ENCODE measurements at places on chromosomes 11 and 22. TPM values are rescaled to one million over a fixed set of nuclear protein-coding genes. Genes with fewer than 3 reads are reported as not detected.
A peak's percentile ranks its signal among the peaks of the same experiment; 100 is the strongest.

GRCh38 chr11:124801014-124801413 is 808 bp upstream of the MSANTD2 start:
- DNase-seq, result peak; percentile 56

DNA sequence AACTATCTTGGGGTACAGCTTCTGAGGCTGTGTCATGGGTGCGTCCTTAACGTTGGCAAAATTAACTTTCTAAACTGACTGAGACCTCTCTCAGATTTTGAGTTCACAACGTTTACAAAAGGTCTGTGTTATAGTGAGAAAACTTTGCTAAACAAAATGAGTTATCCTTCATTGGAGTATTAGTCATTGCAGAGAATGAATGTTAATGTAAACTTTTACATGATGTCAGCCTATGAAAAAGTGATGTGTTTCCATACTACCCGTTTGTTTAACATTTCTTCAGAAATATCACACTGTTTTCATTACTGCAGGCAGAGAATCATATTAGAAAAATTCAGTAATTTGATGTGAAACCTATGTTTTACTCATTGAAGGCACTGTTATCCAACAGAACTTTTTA is 32.1 kb downstream of the HSD17B12 start:
- DNase-seq, result no peak

GRCh38 chr11:2084721-2085120 is 54.5 kb downstream of the IGF2 start:
- no peak for DNase-seq

- DNase-seq, result peak; percentile 93
Measured at GRCh38 chr11:27213232-27213660, 149.8 kb downstream of the CCDC34 start.

GRCh38 chr11:30786256-30787110 is 200.3 kb upstream of the MPPED2 start:
- DNase-seq, result no peak

DNA sequence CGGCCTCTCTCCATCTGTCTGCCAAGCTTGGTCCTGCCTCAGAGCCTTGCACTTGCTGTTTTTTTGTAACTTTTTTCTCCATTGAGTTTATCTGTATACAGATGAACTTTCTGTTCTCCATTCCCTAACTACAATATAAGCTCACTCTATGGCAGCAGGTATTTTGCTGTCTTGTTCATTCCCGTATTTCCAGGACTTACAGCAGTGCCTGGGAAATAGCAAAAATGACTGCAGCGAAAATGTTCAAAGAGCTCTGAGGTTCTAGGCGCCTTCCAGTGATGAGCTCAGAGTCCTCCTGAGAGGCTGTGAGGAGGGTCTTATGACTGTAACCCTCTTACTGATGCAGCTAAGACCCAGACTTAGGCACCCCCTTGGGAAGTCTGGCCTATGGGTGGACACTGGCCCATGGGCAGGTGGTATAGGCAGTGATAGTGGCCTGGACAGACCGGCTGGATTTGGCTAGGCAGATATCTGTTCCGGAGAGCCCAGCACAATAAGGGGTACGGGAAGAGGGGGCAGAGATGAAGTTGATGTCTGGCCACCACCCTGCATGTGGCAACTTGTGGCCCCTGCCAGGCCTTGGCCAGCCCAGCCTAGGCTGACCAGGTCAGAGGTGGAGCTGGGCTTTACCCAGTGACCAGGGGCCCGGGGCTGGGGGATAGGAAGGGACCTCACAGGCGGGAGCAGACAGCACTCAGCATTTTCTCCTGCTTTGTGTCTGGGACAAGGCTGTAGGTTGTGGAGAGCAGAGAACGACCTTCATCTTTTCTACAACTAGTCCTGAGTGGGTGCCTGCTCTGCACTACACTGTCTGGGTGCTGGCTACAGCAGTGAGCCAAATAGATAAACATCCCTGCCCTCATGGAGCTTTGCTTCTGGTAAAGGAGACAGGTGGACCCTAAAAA is 4.6 kb downstream of the ATF4 start:
- no peak for DNase-seq

- no peak for DNase-seq
Measured at GRCh38 chr22:44357966-44358465, 45.3 kb upstream of the SHISAL1 start.

The MYEOV gene
- 1.1 TPM for total RNA-seq

The INS gene
- total RNA-seq, result not detected

The SPON1 gene
- total RNA-seq, result not detected

Data from HT1080 (cell line).